H9 (cell line): ENCODE measurements at places on chromosomes 11 and 22. TPM values are rescaled to one million over a fixed set of nuclear protein-coding genes. Genes with fewer than 3 reads are reported as not detected.

Gene INS
- not detected in 2 replicates for total RNA-seq

- peak overlapping the region; percentile 83 for H3K4me3 ChIP-seq
- DNase-seq, result no peak
- H3K27me3 ChIP-seq, result no peaks in the 10 kb centered on the region
- no peak overlapping the region for H3K27ac ChIP-seq
- H3K4me1 ChIP-seq, result peaks cover 13% of the 10 kb centered on the region; the same call in 1 of the 2 replicates
These were observed 2.2 kb downstream of the CECR2 start for GRCh38 chr22:17371448-17371847.

GRCh38 chr11:83543706-83544439 is 257.7 kb upstream of the CCDC90B start:
- H3K27me3 ChIP-seq, result no peaks in the 10 kb centered on the region
- H3K4me1 ChIP-seq, result peaks cover 3% of the 10 kb centered on the region; the same call in 1 of the 2 replicates
- DNase-seq, result no peak
- H3K27ac ChIP-seq, result no peak overlapping the region
- no peaks in the 10 kb centered on the region for H3K36me3 ChIP-seq
- no peak overlapping the region for H3K4me3 ChIP-seq

Gene RGL4
- total RNA-seq, result not detected in 2 replicates

- no peak overlapping the region for H3K27ac ChIP-seq
- no peaks in the 10 kb centered on the region for H3K27me3 ChIP-seq
- H3K4me3 ChIP-seq, result no peak overlapping the region
- peaks cover 4% of the 10 kb centered on the region; the same call in 1 of the 2 replicates for H3K4me1 ChIP-seq
- DNase-seq, result peak; percentile 29
These were observed 1448.6 kb upstream of the RAG2 start for GRCh38 chr11:38046571-38047135.
